ENCODE measurements at places on chromosomes 13 and 19.

DNA sequence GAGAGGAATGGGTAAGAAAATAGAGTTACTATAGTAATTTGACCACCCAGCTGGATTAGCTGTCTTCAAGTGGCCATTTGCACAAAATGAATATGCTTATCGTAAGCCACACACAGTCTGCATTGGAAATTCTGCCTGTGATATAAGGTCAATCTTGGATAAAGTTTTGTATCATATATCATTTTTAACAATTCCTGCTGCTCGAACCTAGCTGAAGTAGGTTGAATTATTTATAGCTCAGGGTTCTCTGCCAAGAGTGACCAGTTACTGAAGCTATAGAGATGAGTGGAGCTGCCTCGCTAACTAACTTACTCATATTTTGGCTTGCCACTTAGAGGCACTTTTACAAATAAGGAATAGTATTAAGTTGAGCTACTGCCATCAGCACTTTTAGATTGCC lies 220.9 kb downstream of the RGCC start:
- no peak for DNase-seq

DNA sequence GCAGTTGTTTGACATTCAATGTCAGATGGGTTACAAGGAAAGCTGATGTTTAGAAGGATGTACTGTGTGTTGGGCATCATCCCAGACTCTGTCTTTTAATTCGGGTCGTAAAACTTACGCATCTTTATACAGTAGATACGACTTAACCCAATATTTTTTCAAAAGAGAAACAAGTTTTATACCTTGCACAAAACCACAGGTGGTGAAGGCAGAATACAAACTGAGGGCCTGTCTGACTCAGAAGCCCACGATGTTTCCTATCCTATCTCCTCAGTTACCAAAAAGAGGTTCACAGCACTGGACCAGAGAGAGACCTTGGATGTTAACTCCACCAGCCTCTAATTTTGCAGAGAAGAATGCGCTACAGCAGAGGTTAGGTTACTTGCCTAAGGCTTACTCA lies 477.0 kb downstream of the FOXO1 start:
- no peak for DNase-seq

- DNase-seq: no peak
Observed at GRCh38 chr19:10736916-10737551, 19.2 kb downstream of the DNM2 start.

DNA sequence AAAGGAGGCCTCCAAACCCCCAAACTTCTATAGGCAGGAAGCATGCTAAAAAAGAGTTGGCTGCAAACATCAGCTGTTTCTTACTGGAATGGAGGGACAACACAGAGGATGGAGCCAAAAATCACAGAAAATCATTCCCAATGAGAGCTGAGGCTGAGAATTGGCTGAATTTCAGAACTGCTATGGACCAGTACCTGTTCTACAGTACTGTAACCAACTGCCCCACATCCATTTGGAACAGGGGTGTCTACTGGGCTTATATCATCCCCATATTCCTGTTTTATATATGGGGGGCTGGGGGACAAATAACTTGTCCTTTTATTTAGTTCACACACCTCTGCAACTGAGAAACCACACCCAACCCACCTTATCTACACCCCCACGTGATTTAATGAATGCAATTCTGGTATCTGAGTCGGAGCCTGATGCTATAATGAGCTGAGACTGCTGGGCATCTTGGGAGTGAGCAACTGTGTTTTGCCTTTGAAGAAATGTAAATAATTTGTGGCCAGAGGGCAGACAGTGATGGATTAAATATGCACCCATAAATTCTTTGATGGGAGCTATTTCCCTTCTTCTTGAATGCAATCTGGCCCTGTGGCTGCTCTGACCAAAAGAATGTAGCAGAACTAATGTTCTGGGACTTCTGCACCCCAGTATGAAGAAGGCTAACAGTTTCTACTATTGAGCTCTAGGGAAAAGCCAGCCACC lies 82.6 kb downstream of the TBC1D4 start:
- no peak for DNase-seq

GRCh38 chr19:47766359-47766620 lies 12.2 kb upstream of the SELENOW start:
- no peak for DNase-seq

DNA sequence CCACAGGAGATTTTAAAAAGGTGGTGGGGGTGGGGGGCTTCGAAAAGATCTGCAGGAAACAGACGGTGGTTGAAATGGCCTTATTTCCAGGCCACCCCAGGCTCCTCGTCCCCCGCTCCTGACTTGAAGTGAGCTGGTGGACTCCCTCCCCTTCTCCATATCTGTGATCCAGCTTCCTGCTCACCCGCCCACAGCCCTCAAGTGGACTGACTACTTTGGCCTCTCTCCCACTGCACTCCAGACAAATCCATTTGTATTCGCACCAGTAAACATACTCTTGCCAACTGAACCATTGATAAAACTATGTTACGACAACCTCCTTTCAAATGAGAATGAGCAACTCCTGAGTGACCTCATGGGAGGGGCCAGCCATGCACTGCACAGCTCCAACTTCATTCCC lies 259.5 kb downstream of the COL4A1 start:
- DNase-seq: peak; percentile 35

DNA sequence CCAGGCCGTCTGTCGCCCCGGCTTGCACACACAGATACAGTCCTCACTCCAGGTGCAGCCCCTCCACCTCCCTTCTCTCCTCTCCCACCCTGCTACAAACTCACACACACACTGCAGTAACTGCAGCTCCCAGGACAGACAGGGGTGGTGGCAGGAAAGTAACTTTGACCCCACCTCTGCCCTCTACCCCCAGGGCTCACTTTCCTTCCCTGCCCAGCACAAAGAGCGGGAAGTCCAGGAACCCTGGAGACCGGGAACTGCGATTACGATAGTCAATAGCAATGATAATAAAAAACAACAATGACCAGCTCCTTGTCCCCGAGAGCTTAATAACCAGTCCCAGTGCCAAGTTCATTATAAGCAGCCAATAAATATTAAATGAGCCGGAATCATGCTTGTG lies at the start of gene CEACAM20:
CEACAM20 (minus strand) TSS at position 140 of the 400 bp plus-strand sequence. CDS start 166 bp downstream, outside the sequence.
- no peak for DNase-seq

- DNase-seq: no peak
Observed at GRCh38 chr13:67275351-67275960, 45.3 kb upstream of the PCDH9 start.

DNA sequence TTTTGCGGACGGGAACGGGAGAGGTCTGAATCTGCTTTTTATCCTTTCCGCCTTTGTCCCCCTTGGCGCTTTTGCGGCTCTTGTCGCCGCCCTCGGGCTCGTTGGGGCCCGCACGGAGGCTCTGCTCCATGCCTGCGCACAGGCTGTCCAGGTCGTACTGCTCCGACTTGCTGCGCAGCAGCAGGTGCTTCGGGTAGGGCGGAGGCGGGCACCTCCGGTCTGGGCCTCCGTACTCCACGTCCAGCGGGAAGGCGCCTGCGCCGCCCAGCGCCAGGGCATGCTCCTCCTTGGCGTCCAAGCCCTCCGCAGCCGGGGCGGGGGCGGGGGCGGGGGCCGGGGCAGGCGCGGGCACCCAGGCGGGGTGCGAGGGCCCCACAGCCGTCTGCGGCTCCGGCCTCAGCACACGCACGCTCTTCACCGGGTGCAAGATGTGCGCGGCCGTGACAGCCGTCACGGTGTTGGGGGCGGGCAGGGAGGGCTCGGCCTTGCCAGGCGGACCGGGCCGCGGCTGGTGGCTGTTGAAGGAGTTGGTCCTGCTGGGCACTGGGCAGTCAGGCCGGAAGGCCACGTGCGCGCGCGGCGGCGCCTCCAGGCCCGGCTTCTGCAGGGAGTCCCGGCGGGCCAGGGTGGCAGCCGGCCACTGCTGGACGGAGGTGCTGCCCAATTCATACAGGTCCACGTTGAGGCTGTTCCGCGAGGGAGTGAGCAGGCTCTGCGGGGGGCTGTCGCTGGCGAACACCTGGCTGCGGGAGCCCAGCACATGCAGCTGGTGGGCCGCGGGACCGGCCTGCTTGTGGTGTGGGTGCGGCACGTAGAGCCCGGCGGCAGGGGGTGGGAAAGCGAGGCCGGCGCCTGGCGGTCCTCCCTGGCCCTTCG lies 73.1 kb downstream of the LATS2 start:
- DNase-seq: no peak

- no peak for DNase-seq
Observed at GRCh38 chr13:94065741-94066140, 413.7 kb downstream of the DCT start.

GRCh38 chr19:10018786-10019185 lies 5.5 kb downstream of the RDH8 start:
- DNase-seq: no peak

DNA sequence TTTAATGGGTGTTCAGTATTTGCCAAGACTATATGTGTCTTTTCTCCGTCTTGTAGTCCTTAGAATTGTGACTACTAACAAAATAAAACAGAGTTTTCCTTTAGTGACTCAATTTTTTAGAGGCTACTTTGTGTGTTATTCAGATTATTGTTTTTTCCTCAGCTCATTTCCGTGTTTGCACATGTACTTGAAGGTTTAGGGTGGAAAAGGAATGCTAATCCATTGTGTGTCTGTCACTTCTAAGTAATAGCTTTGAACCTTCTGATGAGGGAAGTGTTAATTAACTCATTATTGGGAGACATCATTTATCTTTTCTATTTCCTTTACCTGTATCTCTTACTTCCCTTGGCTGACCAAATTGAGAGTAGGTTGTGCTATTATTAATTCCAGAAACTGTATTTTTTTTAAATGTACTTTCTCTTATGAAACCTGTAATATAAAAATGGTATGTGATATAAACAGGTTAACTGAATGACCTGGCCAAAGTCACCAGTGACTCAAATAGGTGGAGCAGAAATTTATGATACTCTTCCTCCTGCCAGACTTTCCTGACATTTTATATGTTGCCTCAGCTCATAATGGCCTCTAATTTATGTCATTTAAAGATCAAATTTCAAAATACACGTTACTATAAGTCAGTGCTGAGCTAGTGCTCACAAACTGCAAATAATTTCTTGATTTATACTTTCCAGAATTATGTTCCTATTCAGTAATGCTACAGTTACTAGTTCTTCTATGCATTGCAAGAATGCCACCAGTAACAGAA lies 88.8 kb downstream of the LMO7 start:
- DNase-seq: peak; percentile 80

- peak; percentile 99 for DNase-seq
Observed at GRCh38 chr19:2949939-2950285, 5.1 kb upstream of the ZNF77 start.
